GM23248 (cell line): ENCODE measurements at places on chromosomes 4 and X.

DNA sequence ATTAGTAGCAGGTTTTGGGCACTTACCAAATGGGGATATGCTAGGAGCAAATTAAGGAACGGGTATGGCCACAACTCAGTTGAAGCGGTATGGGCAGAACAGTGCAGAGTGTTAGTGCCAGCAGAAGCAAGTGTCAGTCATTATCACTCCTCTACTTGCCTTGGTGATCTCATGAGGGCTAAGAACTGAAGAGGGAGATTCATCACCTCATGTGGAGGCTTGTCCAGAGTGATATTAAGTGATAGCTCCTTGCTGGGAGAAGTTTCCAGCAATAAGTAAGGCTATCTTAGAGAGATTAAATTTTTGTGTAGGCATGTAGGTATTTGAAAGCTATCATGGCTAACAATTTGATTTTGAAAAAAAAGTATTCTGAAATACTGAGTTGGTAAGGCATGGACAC lies 615.4 kb upstream of the SMIM31 start:
- no peak for DNase-seq

GRCh38 chr4:184826691-184827270 lies 1.0 kb upstream of the ACSL1 start:
- no peak for DNase-seq

GRCh38 chrX:125765347-125765746 lies 400.7 kb downstream of the DCAF12L2 start:
- no peak for DNase-seq

- DNase-seq = no peak
Observed at GRCh38 chr4:188387179-188387791, 248.0 kb downstream of the TRIML1 start.

- no peak for DNase-seq
Observed at GRCh38 chr4:147801820-147802219, 69.9 kb downstream of the ARHGAP10 start.

DNA sequence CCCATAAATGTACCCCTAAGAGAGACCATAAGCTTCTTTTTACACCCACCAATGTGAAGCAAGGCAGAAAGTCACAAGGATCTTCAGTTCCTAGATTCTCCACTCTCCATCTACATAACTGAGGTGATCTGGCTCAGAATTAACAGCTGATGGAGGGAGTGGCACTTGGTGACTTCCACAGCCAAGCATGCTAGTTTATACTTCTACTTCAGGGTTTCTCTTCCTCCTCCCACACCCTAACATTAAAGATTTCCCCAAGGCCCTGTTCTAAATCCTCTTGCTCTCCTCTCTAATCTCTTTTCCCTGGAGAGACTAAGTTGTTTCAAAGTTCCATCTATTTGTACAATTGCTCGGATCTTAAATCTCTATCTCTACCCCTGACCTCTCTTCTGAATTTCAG lies 81.1 kb downstream of the MBNL3 start:
- no peak for DNase-seq

DNA sequence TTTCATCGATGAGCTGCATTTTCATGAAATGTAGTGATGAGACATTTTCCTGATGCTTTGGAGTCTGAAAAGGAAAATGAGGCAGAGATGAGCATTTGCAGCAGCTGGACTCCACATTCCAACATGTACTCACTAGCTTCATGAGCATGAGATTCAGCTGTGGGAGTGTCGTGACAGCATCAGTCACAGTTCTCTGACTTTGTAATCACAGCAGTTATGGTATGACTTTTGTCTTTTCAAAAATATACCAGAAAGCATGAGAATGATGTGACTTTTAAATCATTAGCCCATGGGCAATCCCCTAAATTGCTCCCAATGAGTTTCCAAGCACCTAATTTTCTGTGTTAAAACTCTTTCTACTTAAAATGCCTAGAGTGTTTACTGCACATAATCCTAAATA lies 18.3 kb upstream of the MSL3 start:
- no peak for DNase-seq

- peak; percentile 21 for DNase-seq
Observed at GRCh38 chr4:8050555-8051206, 107.9 kb downstream of the ABLIM2 start.
